ENCODE measurements at places on chromosomes 1 and 21.

DNA sequence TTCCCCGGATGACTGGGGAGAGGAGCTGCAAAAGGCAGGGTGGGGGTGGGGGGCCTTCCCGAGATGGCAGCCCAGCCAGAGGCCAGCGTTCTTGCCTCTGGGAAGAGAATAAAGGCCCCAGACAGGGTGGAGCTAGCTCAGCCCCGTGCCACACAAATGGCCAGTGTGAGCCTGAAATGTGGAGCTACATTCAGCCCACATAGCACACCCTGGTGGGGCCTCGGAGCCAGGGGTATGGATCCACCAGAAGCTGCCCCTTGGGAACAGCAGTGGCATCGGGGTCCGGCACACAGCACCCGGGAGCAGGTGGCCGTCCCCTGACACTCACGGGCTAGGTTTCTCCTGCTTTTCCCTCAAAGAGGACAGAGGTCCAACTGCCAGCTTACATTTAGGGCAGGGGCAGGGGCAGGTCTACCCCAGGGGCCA, 93.9 kb downstream of the PDE9A start:
- no peak for DNase-seq

- DNase-seq = no peak
These were observed 223.9 kb downstream of the DUSP10 start for GRCh38 chr1:221517961-221518360.

DNA sequence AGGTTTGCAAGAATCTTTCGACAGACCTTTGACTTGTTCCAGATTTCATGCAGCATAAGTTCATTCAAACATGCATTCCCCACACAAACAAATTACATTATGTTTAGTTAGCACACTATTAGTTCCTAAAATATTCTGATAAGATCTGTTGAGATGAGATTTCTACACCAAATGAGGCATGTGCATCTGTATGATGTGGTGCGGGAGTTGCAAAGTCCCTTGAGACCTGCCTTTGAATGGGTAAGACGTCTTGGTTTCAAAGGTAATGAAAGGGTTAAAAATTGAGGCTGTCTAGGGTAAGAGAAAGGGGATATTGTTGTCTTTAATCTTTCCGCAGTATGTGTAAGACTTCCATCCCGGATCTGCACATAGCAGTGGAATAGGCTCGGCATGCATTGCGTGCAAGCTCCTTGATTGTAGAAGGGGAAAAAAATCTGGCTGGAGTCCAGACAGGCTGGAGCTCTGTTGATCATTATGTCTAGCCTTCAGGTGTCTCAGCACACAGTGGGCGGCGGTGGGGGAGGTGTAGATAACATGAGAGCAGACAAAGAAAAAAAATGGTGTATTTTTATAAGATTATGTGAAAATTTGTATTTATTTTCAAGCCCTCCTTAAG, 296.6 kb downstream of the PTPRC start:
- peak; percentile 77 for DNase-seq

DNA sequence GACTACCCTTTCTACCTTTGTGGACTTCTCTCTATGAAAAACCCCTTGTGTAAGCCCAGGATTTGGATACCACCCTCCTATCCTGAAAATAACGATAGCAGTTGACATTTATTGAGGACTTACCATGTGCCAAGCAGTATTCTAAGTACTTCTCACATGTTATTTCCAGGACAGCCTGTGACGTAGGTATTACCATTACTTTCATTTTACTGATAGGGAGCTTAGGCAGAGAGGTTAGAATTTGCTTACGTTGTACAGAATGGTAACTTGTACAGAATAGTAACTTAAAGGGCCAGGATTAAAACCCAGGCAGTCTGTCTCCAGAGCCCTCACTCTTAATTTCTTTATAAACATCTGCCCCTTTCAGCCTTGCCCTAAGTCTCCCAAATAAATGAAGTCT, 138.3 kb downstream of the NTMT2 start:
- DNase-seq = no peak

- DNase-seq = no peak
These were observed 383.9 kb downstream of the PTBP2 start for GRCh38 chr1:97105531-97105930.

- no peak for DNase-seq
These were observed 353.3 kb downstream of the PBX1 start for GRCh38 chr1:164912290-164912689.

DNA sequence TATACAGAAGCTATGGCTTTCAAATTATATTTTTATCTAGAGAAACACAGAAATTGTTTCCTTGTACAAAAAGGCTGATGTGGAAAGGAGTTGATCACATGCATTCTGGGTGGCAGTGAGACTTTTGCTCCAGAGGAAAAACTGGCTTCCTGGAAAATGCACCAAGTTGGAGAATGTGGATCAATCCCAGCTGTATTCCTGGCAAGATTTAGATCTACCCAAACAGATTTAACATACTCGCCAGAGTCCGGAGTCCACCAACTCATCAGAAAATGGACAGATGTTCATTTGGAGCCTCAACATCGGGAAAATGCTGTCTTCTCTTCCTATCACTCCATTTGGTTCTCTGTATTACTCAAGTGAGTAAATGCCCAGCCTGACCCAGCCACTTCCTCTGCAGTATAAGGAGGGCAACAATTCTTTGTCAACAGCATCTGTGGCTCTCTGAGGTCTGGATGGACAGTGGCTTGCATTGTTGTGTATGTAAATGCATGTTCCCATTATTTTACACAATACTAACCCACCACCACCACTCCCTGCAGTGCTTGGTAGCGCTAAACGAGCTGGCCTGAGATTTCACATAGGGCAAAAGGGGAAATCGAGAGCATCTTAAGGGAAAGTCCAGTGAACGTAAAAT, 226.2 kb upstream of the IRF2BP2 start:
- no peak for DNase-seq

DNA sequence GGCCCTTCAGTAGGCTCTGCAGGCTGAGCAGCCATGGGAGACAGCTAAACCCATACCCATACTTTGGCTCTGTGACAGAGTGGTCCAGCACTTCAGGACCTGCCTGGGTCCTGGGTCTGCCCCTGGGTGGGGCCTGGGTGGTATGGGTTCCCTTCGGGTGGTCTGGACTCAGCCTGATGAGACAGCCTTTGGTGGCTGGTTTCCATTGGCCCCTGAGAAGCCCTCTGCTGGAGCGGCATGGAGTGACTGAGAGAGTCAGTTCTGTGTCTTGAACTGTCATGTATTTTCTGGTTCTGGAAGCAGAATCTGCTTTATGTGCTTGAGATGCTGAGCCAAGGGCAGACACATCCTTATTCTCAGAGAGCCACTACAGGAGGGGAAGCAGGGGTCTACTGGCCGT, 31.3 kb upstream of the KCNA2 start:
- DNase-seq = no peak

GRCh38 chr21:44552681-44553080, 1.4 kb upstream of the KRTAP10-2 start:
- no peak for DNase-seq

DNA sequence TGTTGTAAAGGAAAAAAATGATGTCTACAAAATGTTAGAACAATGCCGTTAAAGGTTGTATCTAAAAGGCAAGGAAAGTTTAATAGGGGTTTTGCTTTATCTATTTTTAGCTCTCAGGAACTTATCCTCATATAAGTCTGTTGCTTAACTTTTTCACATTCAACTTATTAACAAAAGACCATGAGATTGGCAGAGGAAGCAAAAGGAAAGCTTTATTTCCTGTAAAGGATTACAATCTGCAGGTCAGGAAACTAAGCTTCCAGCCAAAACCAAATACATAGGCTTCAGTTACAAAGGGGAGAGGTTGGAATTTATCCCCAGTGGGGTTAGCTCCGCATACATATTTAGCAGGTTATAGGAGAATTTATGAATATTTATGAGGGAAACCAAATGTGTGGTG, 58.7 kb upstream of the KIAA1614 start:
- peak; percentile 71 for DNase-seq

- no peak for DNase-seq
These were observed 7.8 kb downstream of the PIK3CD start for GRCh38 chr1:9659328-9659727.

DNA sequence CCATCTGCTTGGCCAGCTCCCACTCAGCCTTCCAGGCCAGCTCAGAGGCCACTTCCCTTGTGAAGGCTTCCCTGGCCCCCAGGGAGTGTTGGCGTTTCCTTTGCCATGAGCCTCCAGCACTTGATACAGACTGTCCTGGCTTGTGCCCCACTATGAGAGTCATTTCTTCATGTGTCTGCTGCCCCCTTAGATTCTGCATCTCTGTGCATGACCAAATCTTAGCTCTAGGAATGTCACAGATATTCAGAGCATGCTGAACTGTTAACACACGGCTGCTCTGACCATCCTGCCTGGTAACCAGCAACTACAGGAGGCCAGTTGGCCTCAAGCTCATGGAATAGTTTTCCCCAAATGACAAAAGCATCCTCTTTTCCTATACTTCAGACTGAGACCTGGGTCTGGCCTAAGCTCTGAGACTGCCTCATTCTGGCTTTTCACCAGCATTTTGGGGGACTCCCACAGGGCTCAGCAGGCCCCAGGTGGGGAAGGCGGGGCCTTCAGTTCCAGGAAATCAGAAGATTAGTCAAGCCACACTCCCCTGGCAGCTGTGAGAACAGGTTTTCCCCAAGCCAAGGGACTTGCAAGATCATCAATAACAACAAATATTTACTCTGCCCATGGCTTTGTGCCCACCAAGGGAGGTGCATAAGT, 182.6 kb upstream of the EDN2 start:
- no peak for DNase-seq

- DNase-seq = peak; percentile 88
These were observed at the start of gene C1orf56 for GRCh38 chr1:151047591-151047924. Gene C1orf56 (plus strand): TSS chr1:151047751. CDS start chr1:151047848, 97 bp downstream.

GRCh38 chr1:17502326-17502778, 37.1 kb upstream of the ARHGEF10L start:
- peak; percentile 17 for DNase-seq

- no peak for DNase-seq
These were observed 10.1 kb upstream of the SERTAD4 start for GRCh38 chr1:210222340-210223006.

DNA sequence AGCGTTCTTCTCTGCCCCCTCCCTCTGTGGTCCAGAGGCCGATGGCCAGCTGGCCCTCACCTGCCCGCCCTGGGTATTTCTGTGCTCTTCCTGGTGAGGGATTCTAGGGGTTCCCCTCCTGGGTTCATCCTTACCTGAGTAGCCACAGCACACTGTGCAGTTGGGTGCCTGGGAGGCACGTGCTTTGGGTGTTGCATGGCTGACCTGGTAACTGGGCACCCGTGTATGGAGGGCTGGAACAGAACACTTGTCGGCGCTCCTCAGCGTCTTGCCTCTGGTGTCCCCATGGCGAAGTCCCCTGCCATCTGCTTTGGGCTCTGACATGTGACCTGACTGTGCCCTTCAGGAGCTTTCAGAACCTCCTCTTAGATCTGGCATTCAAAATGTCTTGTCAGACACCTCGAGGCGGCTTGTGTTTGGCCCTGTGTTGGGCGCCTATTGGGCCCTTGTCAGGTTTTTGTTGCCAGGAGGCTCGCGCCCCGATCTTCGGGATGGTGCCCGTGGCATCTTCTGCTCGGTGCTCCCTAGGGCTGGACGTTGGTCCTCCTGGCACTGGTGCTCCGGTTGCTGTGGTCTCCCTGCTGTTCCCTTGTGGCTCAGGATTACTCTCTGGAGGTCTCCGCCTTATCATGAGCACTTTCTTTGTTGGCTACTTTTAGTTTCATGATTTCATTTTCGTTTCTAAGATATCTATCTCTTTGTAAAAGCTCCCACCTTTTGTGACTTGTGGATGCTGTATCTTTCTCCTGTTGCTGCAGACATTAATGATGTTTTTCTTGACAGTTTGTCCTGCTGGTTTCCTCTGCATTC, 28.5 kb downstream of the SKI start:
- DNase-seq = no peak

DNA sequence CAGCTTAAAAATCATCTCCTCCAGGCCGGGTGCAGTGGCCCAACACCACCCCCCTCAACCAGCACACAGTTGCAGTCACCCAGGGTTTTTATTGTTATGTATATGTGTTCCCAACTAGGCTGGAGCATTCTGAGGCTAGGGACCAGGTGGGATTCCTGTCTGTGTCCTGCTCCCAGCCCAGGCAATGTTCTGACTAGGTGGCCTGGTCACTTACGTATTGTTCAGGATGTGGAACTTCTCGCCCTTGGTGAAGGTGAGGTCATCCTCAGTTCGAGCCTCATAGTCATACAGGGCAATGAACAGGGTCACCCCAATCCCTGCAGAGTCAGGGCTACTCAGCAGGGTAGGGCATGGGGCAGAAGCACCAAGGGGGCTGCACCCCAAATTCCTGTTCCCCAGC, 12.2 kb downstream of the FGR start:
- no peak for DNase-seq
